ENCODE measurements at places on chromosomes 4 and X. TPM values are rescaled to one million over a fixed set of nuclear protein-coding genes. Genes with fewer than 3 reads are reported as not detected.

Gene HMGN5
- polyA plus RNA-seq, result 3.8 TPM

Gene ARL13A
- not detected for polyA plus RNA-seq

Gene NAT8L
- polyA plus RNA-seq, result 4.4 TPM

Gene PYURF
- 59.0 TPM for polyA plus RNA-seq

Gene PSAPL1
- not detected for polyA plus RNA-seq

Gene MAGEA9B
- polyA plus RNA-seq, result not detected

Gene ETDB
- not detected for polyA plus RNA-seq

Gene IL2
- polyA plus RNA-seq, result not detected

Gene F8A3
- 9.0 TPM for polyA plus RNA-seq

Gene VCX3A
- polyA plus RNA-seq, result not detected

Gene MAGEE2
- polyA plus RNA-seq, result 0.35 TPM

Gene TCEAL8
- 79.7 TPM for polyA plus RNA-seq

Gene CYTL1
- polyA plus RNA-seq, result 5.6 TPM

Gene FAM47A
- 0.13 TPM for polyA plus RNA-seq

Gene DCX
- 18.8 TPM for polyA plus RNA-seq

Gene RASSF6
- polyA plus RNA-seq, result 0.12 TPM
